ENCODE measurements at places on chromosomes 3 and 15.

- DNase-seq = no peak
Observed at GRCh38 chr15:99015698-99016568, 8.3 kb upstream of the PGPEP1L start.

- DNase-seq = no peak
Observed at GRCh38 chr3:153885359-153885758, 235.8 kb upstream of the ARHGEF26 start.

DNA sequence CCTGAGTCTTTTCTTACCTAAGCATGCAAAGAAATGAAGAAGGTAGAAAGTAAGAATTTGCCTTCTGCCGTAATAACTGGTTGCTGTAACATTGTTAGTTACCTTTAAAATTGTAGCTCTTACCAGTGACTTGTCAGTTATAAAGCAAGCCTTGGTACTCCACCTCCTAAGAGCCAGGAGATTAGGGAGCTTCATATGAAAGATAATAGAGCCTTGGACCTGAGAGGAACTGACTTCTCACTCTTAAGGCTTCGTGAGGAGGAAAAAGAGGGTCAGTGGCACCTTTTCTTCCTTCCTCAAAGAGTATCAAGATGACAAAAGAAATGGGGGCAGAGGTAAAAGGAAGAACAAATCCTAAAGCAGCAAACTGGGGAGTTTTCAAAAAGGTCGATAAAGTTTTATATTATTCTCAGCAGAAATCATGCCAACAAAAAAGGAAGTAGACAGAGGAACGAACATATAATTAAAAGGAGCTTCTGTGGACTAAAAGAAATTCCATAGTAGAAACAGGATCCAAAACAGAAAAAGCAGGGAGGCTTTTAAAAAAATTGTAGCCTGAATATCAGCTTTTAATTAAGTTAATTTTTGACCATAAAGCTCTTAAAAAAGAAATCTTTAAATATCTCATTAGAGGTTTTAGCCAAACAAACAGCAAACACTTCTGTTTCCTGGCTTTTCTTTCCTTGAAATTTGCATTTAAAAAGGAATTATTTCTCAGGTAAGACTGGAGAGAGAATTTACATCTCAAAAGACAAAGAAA, 847.1 kb upstream of the ALCAM start:
- DNase-seq = no peak

GRCh38 chr15:38129531-38130204, 123.0 kb upstream of the SPRED1 start:
- DNase-seq = no peak

DNA sequence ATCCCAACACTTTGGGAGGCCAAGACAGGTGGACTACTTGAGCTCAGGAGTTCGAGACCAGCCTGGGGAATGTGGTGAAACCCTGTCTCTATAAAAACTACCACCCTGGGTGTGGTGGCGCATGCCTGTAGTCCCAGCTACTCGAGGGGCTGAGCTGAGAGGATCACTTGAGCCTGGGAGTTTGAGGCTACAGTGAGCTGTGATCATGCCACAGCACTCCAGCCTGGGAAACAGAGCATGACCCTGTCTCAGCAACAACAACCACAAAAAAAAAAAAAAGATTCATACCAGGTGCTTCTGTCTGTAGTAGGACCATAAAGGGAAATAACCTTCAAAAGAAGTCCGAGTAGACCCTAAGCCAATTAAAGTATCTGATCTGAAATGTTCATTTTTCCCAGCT, 94.5 kb downstream of the SERPINI1 start:
- DNase-seq = no peak

DNA sequence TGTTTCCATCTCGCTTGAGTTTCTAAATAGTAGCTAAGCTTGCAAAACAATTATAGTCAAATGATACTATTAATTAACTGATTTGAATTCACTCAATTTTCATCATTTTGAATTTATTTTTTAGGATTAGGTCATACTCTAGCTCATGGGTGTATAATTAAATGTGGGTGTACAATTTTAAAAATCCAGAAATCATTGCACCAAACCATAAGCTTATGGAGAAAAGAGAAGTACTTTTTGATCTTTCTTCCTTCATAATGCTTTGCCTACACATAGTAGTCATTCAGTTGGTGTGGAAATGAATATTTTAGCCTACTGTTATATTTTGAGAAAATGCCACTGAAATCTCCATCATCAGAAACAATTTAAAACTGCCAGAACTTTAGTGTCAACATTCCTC, 175.1 kb downstream of the CD47 start:
- no peak for DNase-seq

- no peak for DNase-seq
Observed at GRCh38 chr3:107117156-107117555, 260.1 kb upstream of the CCDC54 start.

DNA sequence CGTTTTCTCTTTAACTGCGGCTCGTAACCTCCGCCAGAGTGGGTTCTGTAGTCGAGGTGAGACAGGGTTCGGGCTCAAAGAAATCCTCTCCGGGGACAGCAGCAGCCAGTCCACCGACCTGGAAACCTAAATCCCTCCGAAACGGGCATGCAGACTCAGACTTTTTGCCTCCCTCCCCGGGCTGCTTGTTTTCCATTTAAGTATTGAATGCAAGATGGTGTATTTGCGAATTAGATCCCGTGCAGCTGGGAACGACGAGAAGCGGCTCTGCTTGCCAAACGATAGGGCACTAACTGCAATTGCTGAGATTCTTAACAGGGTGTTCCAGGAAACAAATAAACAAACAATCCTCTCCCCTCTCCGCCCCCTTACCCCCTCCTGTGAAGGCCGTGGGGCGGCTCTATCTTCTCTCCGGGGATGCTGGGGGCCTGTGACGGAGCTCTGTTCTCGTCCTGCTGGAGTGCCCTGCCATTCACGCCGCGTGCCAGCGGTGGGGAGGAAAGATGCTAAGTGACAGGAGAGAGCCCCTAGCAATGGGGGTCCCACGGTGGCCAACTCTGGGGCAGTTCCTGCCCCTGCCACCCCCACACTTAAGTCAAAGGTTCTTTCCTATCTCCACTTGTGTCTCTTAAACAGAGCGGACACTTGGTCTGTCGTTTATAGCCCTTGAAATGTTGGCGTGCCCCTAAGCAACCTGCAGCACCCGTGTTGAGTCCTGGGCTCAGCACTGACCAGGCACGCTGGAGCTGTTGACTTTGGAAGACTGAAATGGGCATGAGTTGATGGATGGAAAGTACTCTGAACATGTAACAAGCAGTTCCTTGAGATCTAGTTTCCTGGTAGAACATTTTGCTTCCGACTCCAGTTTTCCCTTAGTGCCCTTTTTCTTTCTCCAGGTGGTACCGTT, 1.3 kb upstream of the ETV5 start:
- DNase-seq = no peak

Data from activated CD8-positive, alpha-beta memory T cell treated with anti-CD3 and anti-CD28 coated beads for 4 hours (primary cell).